ENCODE measurements at places on chromosomes 11 and 22.

DNA sequence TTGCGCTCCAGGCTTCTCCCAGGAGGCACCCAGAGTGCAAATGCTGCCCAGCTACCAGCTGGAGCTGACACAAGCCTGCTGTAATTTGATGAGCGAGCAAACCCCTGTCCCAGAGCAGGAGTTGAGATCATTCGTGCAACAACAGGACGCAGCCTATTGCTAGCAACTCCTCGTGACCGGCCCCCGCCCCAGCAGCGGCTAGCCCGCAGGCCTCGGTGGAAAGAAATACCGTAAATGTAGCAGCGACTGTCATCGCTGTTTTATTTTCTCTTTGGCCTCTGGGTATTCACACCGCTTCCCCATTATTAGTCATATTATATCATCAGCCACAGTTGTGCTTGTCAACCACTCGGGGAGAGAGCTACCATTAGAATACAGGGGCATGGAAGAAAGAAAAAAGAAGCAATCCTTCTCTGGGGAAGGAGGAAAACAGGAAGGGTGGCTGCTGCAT, 59.2 kb upstream of the ATXN10 start:
- no peak for DNase-seq

- DNase-seq: no peak
These were observed 53.3 kb upstream of the ARFGAP3 start for GRCh38 chr22:42910221-42910942.

- peak; percentile 37 for DNase-seq
These were observed at the start of gene OAF for GRCh38 chr11:120210626-120211521. OAF (plus strand) TSS chr11:120211032; CDS start chr11:120211280, 248 bp downstream.

GRCh38 chr22:49079027-49079725, 748.5 kb downstream of the BRD1 start:
- DNase-seq: no peak

DNA sequence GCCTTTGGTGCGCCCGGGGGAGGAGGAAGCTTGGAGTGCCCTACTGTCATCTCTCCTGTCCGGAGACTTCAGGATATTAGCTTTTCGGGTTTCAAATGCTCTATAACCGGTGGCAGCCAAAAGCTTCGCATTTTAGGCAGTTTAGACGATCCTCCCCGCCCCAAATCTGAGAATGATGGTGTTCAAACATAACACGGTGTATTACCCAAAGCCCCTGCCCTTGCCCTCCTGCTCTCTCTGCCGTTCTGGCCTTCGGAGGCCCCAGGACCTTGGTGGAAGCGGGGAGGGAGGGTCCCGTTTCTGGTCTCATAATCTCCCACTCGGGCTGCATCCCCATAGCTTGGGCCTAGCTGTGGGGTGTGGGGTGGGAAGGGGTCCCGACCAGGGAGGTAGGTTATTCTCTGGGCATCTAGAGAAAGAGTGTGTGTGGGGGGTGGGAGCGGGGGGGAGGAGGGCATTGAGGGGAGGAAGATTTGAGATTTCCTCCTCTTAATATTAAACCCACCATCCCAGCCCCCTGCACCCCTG, 2.3 kb downstream of the PKNOX2 start:
- no peak for DNase-seq

GRCh38 chr11:21635394-21636145, 557.3 kb upstream of the ANO5 start:
- DNase-seq: no peak

DNA sequence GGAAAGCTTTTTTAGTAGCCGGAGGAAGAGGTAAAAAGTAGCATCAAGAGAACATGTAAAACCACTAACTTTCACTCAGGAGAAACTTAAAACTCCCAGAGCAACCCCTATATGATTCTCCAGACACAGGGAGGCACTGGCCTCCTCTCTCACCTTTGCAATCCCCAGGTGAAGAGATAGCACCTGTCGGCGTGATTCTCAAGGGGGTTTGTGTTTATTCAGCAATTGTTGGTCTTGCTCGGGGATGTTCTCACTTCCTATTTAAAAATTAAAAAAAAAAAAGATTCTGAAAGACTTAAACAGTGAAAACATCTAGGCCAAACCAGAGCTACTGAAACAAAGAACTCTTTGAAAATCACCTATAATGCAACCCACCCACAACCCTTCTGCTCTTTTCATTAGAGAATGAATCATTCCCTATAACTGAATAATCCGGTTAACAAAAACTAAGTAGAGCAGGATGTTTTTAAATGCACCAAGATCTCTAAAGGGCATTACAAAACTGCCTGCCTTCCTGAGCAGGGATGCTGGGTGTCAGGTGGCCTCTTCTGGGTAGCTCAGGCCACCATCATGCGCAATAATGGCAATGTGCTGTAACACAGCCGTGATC, 24.9 kb downstream of the DHCR7 start:
- no peak for DNase-seq

DNA sequence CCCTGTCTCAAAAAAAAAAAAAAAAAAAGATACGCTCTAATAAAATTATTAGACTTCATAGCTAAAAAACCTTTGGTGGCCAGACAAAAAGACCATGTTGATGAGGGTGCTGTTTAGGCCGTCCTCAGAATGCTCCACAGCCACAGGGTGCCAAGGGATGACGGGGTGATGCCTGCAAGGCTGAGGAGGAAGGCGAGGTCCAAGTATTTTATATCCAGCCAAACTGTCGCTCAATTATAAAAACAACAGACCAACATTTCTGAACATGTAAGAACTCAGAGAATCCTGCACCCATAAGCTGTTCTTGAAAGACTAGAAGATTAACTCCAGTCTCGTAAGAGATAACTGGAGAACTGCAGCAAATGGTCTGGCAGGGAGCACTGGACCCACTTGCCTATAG, 29.2 kb downstream of the TBX1 start:
- DNase-seq: no peak
